ENCODE measurements at places on chromosomes 16 and 17. TPM values are rescaled to one million over a fixed set of nuclear protein-coding genes. Genes with fewer than 3 reads are reported as not detected.

MYOCD gene
- 12.7 TPM for total RNA-seq

ADAD2 gene
- total RNA-seq: not detected

MPP2 gene
- 18.3 TPM for total RNA-seq

TPSG1 gene
- not detected for total RNA-seq

NUBP2 gene
- total RNA-seq: 61.1 TPM

CES5A gene
- 0.16 TPM for total RNA-seq

MRPL27 gene
- 70.9 TPM for total RNA-seq

TNFSF13 gene
- 4.6 TPM for total RNA-seq

KLHL10 gene
- total RNA-seq: 0.15 TPM

TMEM235 gene
- total RNA-seq: not detected

SPATA32 gene
- not detected for total RNA-seq

SPIRE2 gene
- total RNA-seq: 14.9 TPM

KCNG4 gene
- not detected for total RNA-seq

FBXL16 gene
- total RNA-seq: 2.2 TPM

TBCD gene
- total RNA-seq: 107 TPM

TUBB3 gene
- total RNA-seq: 140 TPM

TUBG1 gene
- 133 TPM for total RNA-seq

ADAP2 gene
- 1.9 TPM for total RNA-seq

ITGB4 gene
- 3.1 TPM for total RNA-seq

PPP1R1B gene
- total RNA-seq: 2.3 TPM

TP53TG3C gene
- not detected for total RNA-seq

HOXB5 gene
- total RNA-seq: not detected

NHLRC4 gene
- 1.1 TPM for total RNA-seq

KRTAP3-1 gene
- not detected for total RNA-seq

NUPR1 gene
- total RNA-seq: not detected

ZNF18 gene
- total RNA-seq: 16.3 TPM

KRTAP4-6 gene
- not detected for total RNA-seq

PPP1R27 gene
- total RNA-seq: not detected

MAP2K6 gene
- total RNA-seq: 53.0 TPM

CLEC19A gene
- 1.6 TPM for total RNA-seq

KCNH6 gene
- total RNA-seq: 0.75 TPM

INCA1 gene
- total RNA-seq: 1.6 TPM

NETO2 gene
- 36.3 TPM for total RNA-seq

ABCA8 gene
- total RNA-seq: not detected

SLC12A4 gene
- total RNA-seq: 37.9 TPM

CCDC200 gene
- total RNA-seq: not detected

PALB2 gene
- 25.7 TPM for total RNA-seq

SCGB1C2 gene
- total RNA-seq: not detected

SMPD3 gene
- total RNA-seq: 0.07 TPM

ARHGAP23 gene
- total RNA-seq: 7.6 TPM

KRT15 gene
- 0.88 TPM for total RNA-seq

RASL10B gene
- 19.2 TPM for total RNA-seq

SPG7 gene
- 153 TPM for total RNA-seq

MT3 gene
- 0.82 TPM for total RNA-seq
